ENCODE measurements at places on chromosomes 11 and 22.

DNA sequence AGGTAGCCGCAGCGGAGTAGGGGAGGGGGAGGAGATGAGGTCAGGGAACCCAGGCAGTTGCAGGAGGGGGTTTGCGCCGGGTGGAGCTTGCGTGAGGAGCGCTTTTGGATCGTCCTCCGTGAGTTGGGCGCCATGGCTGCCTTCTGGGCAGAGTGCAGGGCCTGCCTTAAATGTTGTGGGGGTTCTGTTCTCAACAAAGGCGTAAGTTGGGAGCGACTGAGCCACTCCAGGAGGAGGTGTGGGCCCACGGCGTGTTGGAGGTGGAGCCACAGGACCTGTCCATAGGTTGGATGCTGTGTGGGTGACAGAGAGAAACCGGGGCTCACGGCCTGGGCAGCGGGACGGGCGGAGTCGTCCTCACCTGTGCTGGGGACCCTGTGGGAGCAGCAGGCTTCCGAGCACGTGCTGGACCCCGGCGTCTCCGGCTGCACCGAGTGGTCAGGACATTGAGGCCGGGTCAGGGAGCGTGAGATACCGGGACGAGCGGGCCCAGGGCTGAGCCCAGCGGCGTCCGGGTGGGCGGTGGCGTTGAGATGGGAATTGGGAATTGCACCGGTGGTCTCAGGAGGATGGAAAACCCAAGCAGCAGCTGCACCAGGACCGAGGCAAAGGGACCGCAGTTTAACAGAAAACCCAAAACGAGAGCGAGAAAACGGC is 977 bp upstream of the PGGHG start:
- no peak for DNase-seq

DNA sequence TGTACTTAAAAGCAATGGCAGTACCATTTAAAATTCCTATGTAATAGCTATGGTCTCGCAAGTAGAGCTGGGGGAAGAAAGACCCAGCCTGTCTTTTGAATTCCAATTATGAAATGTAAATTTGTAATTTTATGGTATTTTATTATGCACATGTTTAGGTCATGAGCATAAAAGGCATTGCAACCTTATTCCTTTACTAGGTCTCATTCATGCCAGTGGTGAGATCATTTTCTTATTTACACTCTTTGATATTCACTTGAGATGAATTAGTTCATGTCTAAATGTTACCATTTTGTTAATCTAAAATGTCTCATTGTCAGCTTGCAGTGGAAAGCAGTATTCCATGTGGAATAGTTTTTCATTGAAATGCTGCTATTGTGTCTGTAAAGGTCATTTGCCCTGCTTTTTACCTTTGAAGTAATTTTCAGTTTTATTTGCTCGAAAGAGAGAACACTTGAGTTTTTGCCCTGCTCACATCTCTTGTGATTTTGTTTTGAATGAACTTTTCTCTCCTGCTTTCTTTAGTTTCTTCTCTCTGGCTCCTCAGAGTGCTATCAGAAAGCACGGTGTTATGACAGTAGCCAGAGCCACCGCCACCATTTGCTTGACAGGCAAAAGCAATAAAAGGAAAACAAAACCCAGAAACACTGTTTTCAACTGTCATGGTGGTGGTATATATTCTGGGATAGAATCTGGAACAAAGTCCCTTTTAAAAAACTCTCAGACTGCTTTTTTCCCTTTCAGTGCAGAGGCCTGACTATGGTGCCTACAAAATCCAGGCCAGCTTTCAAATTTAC is 37.2 kb upstream of the RAG2 start:
- DNase-seq = no peak

DNA sequence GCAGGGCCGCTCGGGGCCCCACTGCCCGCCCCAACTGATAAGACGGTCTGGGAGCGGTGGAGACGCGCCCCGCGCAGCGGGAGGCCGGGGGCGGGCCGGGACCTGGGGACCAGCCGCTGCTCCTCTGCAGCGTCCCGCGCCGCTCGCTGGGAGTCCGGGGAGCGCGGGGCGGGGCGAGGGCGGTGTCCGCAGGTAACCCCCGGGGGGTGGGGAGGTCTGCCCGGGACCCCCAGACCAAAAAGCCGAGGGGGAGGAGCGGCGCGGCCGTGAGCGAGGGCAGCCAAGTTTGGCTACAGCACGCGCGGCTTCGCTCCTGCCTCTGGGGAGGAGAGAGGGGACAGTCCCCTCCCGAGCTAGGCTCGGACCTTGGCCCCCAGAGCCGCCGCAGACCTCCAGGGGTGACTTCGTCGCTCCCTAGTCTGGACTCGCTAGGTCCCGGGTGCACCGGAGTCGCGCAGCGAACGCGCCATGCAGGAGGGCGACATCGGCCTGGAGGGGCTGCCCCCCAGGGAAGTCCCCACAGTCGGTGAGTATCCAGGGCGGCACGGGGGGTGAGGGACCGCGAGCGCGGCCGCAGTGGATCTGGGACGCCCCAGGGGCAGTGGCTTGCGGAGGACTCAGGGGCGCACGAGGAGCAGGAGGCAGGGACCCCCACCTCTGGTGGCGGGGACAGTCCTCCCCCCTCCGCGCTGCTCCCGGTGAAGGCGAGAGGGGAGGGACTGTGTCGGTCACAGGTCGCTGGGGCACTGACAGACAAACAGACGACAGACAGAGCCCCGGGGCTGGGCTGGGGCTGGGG is 92.3 kb upstream of the ANO1 start:
- no peak for DNase-seq

DNA sequence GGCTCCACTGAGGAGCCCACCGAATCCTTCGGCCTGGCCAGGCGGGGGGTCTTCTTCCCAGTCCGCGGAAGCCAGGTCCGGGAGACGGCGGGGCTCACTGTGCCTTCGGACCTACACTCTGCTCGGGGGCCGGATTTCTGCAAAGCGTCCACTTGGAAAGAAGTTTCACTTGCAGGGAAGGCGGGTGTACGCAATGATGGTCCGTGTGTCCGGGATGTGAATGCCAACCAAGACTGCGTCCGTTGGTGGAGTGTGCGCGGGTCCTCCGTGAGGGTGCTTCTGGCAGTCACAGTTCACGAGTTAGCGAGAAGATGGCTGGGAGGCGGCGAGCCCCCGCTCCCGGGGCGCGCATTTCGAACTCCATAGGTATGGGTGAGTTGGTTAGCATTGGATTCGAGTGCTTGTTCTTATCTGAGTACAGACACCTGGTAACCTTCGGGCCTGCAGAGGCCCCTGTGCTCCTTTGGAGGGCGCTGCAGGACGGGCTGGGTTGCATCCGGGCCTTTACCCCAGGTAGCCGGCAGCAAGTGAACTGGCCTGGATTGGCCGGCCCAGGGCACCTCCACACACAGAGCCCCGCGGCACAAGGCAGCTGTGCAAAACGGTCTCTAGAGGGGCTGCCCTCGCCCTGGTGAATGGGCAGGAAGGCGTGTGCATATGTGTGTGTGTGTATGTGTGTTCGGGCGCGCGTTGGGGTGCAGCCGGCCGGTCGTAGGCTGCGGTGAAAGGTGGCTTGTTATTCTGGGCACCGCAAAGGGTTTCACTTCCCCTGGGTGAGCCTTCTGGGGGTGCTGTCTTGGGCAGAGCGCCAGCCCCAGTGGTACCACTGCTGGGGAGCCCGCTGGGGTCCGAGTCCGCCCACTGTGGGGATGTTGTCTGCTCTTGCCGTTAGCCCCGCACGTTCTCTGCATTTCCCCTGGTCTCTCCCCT is 13.3 kb upstream of the CYP2R1 start:
- no peak for DNase-seq

- no peak for DNase-seq
Observed at GRCh38 chr22:19041704-19042074, 80.5 kb downstream of the DGCR2 start.

DNA sequence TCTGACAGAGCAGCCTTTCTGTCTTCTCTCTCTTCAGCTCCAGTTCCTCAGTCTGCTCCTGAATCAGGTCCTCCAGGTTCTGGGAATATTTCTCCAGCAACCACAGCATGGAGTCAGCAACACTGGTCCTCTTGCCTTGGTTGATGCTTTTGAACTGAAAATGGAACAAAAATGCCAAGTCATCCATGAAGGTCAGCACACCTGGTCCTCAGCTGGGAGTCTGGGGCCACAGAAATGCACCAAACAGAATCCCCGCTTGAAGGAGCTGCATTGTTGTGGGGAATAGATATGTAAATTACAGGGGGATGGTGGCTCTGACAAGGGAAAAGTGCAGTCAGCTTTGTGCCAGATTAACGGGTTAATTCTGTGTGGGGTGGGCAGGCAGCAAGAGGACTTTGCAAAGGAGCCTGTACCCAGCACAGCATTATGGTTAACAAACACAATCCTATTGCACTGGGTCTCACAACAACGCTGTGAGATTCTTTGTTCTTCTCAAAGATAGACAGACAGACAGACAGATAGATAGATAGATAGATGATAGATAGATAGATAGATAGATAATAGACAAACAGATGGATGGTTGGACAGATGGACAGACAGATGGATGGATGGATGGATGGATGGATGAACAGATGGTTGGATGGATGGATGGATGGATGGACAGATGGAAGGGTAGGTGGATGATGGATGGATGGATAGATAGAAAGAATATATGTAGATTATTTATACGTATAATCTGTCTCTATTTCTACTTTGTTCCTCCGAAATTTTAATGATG is 33.8 kb upstream of the LRRC32 start:
- DNase-seq = no peak

DNA sequence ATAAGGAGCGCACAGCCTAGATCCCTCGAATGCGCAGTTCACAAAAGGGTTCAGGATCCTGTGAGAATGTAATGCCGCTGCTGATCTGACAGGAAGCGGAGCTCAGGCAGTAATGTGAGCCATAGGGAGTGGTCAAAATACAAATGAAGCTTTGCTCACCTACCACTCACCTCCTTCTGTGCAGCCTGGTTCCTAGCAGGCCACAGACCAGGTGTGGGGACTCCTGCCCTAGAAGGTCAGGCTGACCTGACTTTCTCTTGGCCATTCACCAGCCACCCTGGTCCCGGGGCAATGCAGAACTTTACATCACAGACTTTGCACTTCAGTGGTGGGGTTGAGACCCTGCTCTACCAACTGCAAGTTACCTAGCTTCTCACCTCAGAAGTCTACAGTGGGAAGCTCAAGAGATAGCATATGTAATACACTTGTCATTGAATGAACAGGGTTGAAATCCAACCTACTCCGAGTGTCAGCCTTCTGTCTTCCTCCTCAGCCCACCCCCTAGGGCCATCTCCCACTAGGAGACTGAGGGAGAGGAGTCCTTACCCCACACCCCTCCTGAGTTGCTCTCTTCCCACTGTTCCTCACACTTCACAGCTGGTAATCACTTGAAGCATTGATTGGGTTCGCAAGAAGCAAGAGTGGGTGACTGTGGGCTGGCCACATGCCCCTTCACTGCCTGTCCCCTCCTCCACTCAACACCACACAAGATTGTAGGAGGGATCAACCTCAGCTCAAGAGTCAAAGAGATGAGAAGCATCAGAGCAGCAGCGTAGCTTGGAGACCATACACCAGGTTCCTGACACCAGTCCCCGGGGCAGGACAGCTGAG is 2.0 kb upstream of the KCNJ1 start:
- no peak for DNase-seq

GRCh38 chr11:130937051-130937450 is 20.8 kb upstream of the SNX19 start:
- no peak for DNase-seq

- DNase-seq = no peak
Observed at GRCh38 chr11:126510621-126511370, 155.3 kb downstream of the ST3GAL4 start.

DNA sequence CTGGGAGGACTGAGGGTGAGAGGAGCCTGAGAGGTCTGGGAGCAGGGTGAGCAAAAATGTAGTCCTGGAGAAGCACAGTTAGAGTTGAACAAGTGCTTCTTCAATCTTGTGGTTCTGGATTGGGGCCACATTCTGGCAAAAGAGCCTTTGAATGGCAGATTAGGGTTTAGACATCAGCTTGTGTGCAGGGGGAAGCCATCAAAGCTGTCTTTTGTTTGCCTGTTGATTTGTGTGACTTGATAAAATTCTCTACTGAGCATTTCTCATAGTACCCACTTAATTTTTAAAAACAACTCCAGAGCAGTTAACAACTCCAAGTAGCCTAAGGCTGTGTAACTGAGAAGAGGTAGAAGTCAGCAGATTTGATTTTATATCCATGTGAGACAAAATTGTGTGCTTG is 166.2 kb downstream of the FAT3 start:
- no peak for DNase-seq

DNA sequence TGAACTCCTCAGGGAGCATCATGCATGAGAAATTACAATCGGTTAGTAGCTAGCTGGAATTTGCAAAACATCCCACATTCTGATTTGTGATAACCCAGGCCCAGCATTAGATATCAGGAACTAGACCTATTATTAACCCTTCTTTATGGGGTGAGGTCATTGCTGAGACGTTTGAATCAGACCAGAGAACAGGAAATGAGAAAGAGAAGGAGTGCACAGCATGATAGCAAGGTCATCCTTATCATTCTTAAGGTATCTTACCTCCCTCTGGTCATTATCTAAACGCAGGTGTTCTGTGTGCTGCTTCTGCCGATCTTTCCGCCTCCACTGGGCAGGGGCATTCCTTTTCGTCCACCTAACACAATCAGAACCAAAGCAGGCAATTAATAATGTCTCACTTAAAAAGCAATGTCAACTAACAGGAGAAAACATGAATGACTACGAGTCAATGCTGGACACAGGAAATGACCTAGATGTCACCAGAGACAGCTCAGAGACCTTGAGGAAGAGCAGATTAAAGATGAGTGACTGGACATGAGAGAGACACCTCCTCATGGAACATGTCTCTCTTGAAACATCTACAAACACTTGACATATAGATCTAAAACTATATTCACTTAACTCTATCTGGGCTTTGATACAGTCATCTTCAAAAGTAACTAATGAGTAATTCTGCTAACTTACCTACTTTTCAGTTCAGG is 78.3 kb upstream of the SCUBE2 start:
- no peak for DNase-seq

- no peak for DNase-seq
Observed at GRCh38 chr22:44710474-44711240, 8.7 kb downstream of the PRR5 start.

GRCh38 chr11:116558504-116559211 is 214.1 kb downstream of the BUD13 start:
- DNase-seq = no peak

DNA sequence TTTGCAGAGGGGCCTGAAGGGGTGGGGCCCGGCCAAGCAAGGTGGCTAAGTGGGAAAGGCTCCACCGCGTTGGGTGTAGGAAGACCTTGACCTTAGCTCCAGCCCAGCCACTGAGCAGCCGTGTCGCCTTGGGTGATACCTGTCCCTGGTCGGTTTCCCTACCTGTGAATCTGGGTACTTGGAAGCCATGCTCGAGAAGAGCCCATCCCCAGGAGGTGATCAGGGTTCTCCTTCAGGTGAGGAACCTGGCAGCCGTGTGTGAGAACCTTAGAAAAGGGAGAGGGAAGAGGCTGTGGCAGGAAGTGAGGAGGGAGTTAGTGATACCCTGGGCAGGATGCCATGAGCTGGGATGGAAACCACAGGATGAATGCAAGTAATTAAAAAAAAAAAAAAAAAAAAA is 21.6 kb downstream of the PPARA start:
- no peak for DNase-seq

GRCh38 chr11:128195756-128196155 is 391.6 kb downstream of the ETS1 start:
- DNase-seq = no peak

- peak; percentile 57 for DNase-seq
Observed at GRCh38 chr11:84497981-84498411, 1129.1 kb downstream of the DLG2 start.

- no peak for DNase-seq
Observed at GRCh38 chr22:46846150-46846831, 83.8 kb downstream of the TBC1D22A start.
